ENCODE measurements at places on chromosomes 12 and 14.

DNA sequence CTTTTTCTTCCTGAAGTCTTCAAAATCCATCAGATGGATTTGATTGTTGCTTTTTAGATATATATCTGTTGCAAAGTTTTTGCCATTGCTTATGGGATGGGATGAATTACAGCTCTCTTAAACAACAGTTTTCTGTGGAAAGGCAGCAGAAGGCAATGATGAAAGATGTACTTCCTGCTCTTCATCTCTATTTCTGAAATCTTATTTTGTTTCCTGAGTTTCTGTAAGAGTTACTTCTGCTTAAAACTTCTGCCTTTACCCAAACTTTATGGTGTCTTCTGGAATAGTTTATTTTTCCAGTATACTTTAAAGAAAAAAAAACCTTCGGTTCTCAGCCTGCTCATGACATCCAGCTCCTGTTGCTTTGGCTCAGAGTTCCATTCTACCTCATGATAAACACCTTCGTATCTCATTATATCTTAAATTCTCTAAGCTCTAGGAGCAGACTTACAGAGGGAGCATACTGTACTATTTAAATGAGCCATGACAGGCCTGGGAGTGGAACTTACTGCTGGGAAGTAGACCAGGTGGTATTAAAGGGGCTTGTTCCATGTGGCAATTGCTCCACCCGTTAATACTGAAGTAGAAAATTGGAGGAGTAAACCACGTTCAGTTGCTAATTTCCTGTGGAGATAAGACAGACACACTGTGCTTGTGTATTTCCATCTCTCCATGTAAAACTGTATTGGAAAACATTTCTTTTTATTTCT, 288.4 kb downstream of the FBXL14 start:
- DNase-seq: no peak

- no peak for DNase-seq
Observed at GRCh38 chr14:31968956-31969698, 108.0 kb upstream of the ARHGAP5 start.

GRCh38 chr14:21711360-21711961, 37.8 kb upstream of the OR4E1 start:
- DNase-seq: peak; percentile 46

- DNase-seq: no peak
Observed at GRCh38 chr14:99744199-99744872, 48.9 kb upstream of the EML1 start.

- DNase-seq: no peak
Observed at GRCh38 chr14:102754370-102755262, 22.6 kb upstream of the TRAF3 start.

DNA sequence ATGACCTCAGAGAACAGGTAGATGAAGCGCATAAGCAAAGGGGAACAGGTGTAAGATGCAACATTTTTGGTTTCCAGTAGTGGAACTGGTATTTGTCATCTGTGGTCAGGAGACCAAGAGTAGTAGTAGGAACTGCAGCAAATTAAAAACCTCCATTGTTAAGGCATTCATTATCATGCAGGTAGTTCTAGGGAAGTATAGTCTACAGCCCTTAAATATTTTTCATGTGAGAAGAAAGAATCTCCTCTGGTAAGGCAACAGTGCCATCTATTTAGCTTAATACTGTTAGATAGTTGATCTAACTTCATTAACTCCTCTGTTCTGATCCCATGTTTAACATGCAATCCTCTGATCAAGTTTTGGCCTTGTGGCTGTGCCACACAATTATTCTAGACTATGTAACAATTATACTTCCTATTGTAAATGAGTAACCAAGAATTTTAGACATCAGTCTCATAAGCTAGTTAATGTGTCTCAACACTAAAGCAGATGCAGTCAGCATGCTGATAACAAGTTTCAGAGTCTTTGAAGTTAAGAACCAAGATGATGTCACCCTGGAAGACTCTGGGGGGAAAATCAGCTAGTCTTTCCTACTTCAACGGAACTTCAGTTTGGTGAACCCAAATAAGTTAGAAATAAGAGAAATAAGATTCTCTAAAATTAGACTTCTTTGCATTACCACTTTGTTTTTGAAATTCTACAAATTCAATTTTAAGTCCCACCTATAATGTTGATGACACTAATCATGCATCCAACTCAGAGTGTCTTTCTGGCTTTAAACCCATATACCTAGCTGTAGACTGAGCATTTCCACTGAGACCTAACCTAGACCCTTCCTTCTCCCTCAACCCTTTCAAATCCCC, 70.9 kb downstream of the STXBP6 start:
- DNase-seq: no peak

DNA sequence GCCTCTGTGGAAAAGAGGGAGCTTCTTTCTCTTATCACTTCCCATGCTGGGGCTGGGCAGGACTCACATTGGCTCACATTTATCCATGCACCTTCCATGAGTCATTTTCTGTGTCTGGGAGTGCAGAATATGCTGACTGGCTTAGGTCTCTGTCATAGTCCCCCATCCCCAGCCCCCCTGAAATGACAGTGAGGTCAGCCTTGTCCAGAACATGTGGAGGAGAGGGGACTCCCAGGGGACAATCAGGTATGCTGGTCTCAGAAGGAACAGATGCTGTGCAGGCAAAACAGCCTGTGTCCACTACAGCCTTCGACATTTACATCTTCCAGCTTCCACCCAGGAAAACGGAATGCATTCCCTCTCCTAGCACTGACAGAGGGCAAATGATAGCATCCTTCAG, 35.0 kb downstream of the ADGRD1 start:
- DNase-seq: no peak

DNA sequence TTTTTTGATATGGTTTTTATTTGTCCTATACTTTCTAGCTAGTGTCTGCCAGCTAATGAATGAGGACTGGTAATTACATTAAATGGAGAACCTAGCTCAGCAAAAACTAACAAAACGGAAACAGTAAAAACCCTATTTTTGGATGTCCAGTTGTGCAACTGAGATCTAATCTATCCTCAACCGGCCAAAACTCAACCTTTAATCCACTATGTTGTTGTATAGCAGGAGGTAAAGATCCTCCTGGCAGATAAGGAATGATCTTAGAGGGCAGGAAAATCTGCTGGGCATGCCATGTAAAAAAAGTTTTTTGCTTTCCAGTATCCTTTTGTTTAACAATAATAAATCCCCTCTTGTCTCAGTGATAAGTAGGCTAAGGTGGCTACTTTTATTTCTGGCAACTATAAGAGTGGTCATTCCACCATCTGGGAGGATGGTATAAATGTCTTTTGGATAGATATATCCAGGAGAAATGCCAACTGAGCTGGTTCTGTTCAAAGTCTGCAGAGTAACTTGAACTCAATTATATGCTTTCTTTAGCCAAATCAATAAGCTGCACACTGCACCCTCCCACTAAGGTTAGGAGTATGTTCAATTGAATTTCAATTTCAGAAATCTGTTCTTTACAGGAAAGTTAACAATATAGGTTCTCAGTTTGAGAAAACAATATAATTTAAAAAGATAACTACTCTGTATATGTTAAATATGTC, 40.1 kb downstream of the WASHC3 start:
- DNase-seq: no peak

DNA sequence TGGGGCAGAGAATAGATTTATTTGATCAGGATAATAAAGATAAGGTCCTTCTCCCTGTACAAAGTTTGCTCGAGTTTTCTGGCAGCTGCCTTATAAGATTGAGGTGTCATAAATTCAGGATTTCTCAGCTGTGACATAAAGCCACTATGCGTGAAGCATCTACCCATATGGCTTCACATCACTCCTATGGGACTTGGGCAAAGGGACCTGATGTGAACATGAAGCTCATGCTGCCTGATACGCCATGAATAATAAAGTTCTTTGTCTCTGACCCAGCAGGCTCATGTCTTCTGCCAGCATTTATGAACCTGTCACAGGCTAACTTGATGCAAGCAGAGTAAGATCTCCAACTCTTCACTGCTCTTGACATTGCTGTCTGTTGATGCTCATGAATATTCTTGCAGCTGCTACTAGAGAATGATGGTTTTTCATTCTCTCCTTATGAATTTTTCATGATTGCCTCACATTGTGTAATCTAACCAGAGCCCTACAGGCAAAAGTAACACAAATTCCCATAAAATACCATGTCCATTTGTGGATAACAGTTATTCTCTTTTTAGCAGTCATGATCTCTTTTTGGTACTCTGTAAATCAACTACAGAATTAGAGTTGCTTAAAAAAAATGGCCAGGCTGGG, 49.0 kb upstream of the CPNE8 start:
- DNase-seq: peak; percentile 1

DNA sequence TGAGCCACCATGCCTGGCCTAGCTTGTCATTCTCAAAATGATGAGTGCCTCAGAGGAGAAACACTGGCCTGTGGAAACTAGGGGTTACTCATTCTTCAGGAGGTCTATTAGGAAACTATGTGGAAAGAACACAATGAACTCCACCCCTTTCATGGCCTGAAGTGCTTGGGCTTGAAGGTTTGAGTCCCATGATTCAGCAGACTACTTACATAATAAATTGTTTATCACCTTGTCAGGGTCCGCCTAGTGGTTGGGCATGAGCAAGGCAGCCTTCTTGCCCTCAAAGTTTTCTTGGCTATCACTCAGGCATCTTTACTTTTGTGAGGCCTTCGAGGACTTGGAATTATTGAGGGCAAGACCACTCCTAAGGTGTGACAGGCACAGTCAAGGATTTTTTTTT, 251.2 kb downstream of the ACSS3 start:
- no peak for DNase-seq

- DNase-seq: no peak
Observed at GRCh38 chr14:82724316-82724715, 1190.7 kb upstream of the SEL1L start.

DNA sequence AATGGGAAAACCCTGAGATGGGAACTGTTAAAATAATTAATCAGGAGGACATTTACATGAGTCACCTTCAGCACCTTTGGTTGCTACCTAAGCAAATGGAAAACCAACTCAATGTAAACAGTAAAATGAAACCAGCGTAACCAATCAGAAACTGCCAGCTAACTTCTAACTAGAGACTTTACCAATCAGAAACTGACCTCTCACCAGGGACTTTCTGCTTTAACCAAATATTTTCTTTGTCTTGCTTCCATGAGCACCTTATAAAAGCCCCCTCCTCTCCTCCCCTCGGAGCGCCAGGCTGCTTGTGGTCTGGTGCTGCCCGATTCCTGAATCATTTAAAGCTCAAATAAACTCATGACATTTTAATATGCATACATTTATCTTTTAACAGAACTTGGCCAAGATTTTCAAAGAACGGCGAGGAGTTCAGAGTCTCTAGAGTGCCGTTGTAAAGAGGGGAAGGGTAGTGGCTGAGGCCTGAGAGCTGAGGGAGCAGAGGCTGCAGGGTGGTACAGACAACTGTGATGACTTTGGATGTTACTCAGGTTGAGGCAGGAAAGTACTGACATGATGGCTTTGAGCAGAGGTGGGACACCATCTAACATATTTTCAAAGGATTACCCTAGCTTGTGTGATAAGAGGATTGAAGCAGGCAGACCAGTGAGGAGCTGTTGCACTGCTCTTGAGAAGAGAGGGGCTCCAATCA, 183.6 kb downstream of the CRADD start:
- no peak for DNase-seq

GRCh38 chr14:80446356-80446755, 235.1 kb upstream of the DIO2 start:
- DNase-seq: no peak

DNA sequence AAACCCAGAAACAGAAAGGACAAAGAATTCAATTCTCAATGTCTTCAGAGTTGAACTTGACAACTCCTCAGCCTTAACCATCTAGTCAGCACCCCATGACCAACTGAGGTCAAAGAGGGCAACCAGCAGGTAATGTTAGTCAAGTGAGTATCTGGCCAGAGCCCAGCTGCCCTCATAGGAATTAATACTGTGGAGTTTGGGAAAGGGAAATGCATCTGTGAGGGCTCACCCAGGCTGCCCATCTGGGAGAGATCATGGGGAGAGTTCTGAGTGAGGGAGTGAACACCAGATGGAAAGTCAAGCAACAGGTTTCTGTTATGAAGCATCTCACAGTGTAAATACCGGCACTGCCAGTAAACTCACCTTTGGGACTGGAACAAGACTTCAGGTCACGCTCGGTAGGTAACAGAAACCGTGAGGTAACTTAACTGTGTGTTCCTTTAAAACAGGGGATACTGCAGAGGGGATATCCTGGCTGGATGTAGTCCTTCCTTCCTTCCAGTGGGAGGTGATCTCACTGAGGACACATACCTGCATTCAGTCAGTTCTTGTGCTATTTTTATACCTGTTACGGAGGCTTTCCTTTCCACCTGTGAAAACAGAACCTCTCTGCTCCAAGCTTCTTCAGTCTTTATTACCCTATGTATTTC, 94.4 kb downstream of the DAD1 start:
- no peak for DNase-seq

DNA sequence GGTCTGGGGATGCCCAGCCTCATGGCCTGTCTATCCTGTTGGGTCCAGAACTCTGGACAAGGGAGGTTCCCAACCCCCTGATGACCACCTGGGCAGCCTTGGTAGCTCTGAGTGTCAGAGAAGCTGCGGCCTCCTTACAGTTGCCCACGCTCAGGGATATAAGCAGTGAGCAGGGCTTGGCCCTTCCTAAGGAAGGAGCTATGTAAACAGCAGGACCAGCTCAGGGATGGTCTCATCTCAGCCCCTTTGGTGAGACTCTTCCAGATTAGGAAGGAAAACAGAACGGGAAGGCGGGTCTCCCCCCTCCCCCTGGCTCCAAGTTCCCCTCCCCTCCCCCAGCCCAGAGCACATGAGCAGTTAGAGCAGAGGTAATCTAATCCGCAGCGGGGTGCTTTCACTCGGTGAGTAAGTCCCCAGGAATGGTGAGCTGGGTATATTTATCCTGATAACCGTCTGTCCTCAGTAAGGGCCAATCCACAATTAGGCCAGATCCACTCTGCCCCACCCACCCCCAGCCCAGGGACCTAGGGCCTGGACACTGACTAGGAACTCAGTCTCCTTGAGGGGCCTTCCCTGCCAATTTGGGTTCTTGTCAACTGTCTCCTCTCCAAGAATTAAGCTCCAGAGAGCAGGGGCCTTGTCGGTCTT, 29.5 kb upstream of the RPLP0 start:
- no peak for DNase-seq

DNA sequence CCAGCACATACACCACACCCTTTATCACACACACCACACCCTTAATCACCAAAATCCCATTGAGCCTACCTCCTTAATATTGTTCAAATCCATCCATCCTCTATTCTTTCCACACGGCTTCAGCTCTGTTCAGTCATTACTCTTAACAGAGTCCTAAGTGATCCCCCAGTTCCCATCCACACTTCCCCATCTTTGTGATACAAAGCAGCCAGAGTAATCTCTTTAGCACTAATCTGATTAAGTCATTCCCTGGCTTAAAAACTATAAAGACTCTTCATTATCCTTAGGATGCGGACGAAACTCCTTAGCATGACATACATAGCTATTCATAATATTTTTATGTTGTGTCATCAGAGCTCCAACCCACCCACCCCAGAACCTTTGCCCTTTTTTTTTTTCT, 14.7 kb upstream of the MFAP5 start:
- no peak for DNase-seq

- no peak for DNase-seq
Observed at GRCh38 chr12:122079532-122080081, 1.1 kb downstream of the MLXIP start.

- DNase-seq: no peak
Observed at GRCh38 chr12:1107669-1108068, 116.6 kb downstream of the ERC1 start.
